ENCODE measurements at places on chromosomes 16 and 17.

- peak; percentile 11 for DNase-seq
These were observed 21.3 kb downstream of the CA4 start for GRCh38 chr17:60170835-60171752.

DNA sequence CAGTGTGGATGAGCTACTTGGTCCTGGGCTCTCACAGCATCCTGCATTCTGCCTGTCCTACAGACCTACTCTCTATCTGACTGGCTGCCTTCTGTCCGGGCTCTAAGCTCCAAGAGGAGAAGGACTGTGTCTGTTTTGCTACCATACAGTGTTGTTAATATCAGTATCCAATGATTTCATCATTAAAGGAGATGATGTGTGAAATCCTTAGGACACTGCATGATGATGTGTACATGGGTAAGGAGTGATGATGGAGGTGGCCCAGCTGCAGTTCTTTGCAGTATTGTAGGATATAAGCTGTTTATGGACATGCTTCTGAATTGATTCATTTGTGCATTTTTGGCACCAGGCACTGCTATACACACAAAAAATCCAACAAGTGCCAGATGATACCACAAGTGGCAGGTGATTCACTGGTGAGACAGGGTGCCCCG lies 536.9 kb upstream of the CDH11 start:
- no peak for DNase-seq

DNA sequence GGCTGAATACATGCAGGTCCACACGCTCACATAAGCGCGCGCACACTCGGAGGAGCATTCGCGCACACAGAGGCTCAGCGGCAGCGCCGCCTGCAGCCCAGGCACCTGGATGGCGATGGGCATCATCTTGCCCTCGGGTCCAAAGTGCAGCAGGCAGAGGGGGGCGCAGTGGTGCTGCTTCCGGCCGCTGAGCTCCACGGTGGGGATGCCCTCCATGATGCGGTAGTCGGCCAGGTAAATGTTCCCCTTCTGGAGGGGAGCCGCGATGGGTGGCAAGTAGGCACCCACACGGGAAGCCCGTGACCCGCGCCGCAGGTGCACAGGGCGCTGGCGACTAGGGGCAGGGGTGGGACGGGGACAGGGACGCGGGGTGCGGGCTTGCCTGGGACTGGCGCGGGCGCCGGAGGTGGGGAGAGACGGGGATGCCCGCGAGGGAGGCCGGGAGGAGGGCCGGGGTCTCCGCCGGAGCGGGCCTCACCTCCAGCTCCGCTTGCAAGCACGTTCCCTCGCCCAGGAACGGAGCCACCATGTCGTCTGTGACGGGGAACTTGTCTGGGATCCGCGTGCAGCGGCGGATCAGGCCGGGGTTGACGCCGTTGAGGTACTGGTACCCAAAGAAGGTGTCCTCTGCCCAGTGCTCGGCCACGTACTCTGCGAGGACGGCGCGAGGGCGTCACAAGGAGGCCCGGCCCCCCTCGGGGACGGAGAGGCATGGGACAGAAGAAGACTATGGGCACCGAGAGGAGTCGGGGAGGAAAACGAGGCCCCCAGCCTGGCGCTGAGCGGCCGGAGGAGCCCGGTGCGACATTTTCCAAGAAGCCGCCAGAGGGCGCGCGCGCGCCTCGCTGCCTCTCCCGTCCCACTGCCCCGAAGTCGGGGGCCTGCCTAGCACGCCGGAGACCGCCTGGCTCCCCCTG lies 8.0 kb downstream of the ALOX12B start:
- peak; percentile 90 for DNase-seq

DNA sequence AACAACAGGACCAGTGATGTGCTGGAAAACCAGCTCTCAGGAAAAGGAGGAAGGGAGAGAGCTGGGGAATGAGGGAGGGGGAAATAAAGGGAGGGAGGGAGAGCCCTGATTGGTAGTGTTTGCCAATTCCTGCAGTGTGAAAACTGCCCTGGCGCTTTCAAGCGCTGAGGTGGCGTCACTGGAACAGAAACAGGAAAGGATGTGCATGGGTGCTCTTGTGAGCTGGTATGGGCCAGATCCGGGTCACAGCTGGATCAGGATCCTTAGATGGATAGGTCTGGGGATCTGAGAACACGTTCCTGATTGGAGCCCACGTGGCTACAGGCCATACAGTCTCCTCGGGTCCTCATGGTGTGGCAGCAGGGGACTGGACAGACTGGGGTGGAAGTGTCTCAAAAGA lies 16.7 kb upstream of the MLKL start:
- DNase-seq, result no peak

DNA sequence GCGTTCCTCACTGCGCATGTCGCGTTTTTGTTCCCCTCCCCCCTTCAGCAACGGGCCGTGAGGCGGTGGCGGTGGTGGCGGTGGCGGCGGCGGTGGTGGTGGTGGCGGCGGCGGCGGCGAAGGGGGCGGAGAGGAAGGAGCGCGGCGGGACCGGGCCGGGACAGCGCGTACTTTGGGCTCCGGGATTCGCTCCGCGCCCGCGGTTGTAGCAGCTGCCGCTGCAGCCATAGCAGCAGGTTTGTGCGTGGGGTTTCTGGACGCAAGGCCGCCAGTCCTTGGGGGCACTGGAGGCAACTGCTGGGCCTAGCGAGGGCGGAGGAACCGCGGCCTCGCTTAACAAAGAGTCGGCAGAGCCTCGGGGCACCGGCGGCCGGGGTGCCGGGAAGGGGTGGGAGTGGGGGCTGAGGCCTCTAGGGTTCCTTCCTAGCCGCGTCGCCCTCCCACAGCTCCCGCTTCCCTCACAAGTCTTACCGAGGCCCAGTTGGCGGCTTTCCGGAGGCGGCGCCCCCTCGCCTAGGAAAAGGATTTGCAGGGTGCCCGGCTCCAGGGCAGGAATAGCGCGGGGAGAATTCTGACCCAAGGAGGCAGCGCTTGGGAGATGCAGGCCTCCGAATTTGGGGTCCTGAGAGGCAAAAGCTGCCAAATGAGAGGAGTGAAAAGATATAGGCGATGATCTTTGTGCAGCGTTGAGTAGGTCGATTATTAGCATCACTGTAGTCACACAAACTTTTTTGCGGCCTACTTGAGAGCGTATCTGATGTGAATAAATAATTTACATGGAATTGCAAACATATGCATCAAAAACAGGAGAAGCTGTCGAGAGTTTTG lies at the start of gene DDX42:
Gene DDX42, plus strand, starts transcription at position 30 of the 828 bp plus-strand sequence. CDS start 12,880 bp downstream, outside the sequence.
- DNase-seq, result peak; percentile 56

GRCh38 chr16:84559311-84559932 lies 55.0 kb upstream of the MEAK7 start:
- no peak for DNase-seq

GRCh38 chr17:47665655-47666054 lies 15.9 kb downstream of the KPNB1 start:
- DNase-seq, result no peak

GRCh38 chr16:18833707-18834505 lies 32.6 kb upstream of the ARL6IP1 start:
- DNase-seq, result no peak

Data from AG08396 (cell line).